Endothelial cell (in vitro differentiated cells): ENCODE measurements at places on chromosomes 5 and 9. TPM values are rescaled to one million over a fixed set of nuclear protein-coding genes. Genes with fewer than 3 reads are reported as not detected.

DNA sequence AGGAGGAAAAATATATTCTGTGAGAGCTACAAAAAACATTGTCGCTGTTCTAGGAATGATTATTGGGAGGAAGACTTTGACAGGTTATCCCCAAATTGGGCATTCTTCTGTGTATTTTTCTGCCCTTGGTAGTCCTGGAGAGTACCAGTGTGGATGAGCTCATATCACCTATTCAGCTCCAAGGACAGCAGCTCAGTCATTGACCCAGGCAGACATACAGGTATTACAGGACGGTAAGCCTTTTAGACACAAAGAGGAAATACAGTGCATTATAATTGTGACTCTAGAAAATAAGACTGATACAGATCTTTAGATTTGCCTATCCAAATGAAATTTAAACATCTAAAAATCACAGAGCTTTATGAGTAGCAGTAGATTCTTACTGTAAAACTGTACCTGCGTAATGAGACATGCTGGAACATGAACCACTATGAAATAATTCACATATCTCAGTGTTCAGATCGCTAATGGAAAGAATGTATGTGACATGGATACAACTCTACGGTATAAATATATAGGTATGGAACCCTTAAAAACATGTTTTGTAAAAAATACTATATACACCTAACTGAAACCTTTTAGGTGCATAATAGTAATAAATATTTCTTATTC is 56.0 kb downstream of the PLK2 start:
- no peak overlapping the region for H3K4me3 ChIP-seq
- no peaks in the 10 kb centered on the region for H3K27me3 ChIP-seq
- H3K36me3 ChIP-seq = no peaks in the 10 kb centered on the region
- no peak for DNase-seq
- H3K4me1 ChIP-seq = peaks cover 9% of the 10 kb centered on the region
- no peak overlapping the region for H3K27ac ChIP-seq

GRCh38 chr9:27990524-27990923 is 417.2 kb upstream of the C9orf72 start:
- no peak overlapping the region for H3K27ac ChIP-seq
- DNase-seq = no peak
- no peak overlapping the region for H3K4me3 ChIP-seq
- peaks cover 4% of the 10 kb centered on the region for H3K27me3 ChIP-seq
- H3K4me1 ChIP-seq = peaks cover 6% of the 10 kb centered on the region

DNA sequence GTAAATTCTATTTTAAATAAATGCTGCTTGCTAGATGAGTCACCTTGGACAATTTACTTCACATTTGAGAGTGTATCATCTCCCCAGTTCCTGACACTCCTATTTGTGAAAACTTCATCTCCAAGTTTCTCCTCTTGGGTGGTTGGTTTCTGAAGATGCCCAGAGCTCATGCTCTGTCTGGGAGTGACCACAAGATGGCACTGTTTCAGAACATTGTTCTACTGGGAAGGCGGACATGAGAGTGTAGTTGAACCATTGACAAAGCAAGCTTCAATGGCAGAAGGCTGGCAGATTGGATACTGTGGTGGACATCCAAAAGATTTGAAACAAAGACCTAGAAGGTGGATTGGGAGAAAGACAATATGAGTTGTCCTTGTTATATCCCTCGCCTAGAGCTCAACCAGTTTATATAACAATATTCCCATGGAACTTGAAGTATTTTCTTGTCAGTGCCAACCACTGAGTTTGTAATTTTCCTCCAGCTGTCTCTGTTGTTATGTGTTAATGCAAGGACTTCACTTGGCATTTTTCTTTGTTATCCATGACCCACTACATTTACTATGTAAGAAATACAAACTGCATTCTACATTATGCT is 234.3 kb upstream of the ANKH start:
- peak; percentile 56 for DNase-seq
- H3K36me3 ChIP-seq = no peaks in the 10 kb centered on the region
- H3K4me3 ChIP-seq = no peak overlapping the region
- peak overlapping the region; percentile 14 for H3K27ac ChIP-seq
- H3K27me3 ChIP-seq = no peaks in the 10 kb centered on the region
- H3K4me1 ChIP-seq = peaks cover 26% of the 10 kb centered on the region

GRCh38 chr5:142296914-142297417 is 27.9 kb downstream of the SPRY4 start:
- peaks cover 8% of the 10 kb centered on the region for H3K27me3 ChIP-seq
- H3K4me3 ChIP-seq = no peak overlapping the region
- peak overlapping the region; percentile 91 for H3K27ac ChIP-seq
- peaks cover 4% of the 10 kb centered on the region for H3K36me3 ChIP-seq
- H3K4me1 ChIP-seq = peaks cover 69% of the 10 kb centered on the region

DNA sequence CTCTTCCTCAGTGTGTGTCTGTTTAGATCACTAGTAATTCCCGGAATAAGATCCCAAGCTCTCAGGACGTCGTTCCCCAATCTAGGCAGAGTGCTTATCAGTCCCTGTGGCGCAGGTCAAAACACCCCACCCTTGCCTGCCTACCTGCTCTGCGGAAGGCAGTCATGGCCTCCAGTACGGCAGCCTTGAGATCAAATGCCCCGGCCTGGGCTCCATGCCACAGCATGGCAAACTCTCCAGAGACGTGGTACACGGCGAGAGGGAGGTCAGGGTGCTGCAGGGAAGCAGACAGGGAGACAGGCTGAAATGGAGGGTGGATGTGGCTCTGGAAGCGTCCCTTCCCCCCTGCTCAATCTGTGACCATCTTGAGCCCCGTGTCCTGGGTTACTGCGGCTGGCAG is 12.0 kb upstream of the HDHD3 start:
- H3K27ac ChIP-seq = no peak overlapping the region
- H3K4me1 ChIP-seq = peaks cover 2% of the 10 kb centered on the region
- peak overlapping the region; percentile 29 for H3K4me3 ChIP-seq
- H3K36me3 ChIP-seq = peaks cover 34% of the 10 kb centered on the region
- H3K27me3 ChIP-seq = peaks cover 6% of the 10 kb centered on the region

GRCh38 chr5:1436036-1436435 is 9.2 kb downstream of the SLC6A3 start:
- peaks cover 22% of the 10 kb centered on the region for H3K36me3 ChIP-seq

- H3K27me3 ChIP-seq = no peaks in the 10 kb centered on the region
- peak overlapping the region; percentile 22 for H3K27ac ChIP-seq
- DNase-seq = no peak
- no peak overlapping the region for H3K4me3 ChIP-seq
- H3K4me1 ChIP-seq = no peaks in the 10 kb centered on the region
- H3K36me3 ChIP-seq = no peaks in the 10 kb centered on the region
These were observed 53.7 kb upstream of the HRH2 start for GRCh38 chr5:175603987-175604739.

GRCh38 chr5:122310889-122311288 is 1.1 kb upstream of the SNCAIP start:
- peak overlapping the region; percentile 88 for H3K27ac ChIP-seq
- no peak for DNase-seq
- H3K4me1 ChIP-seq = peaks cover 67% of the 10 kb centered on the region
- peaks cover 33% of the 10 kb centered on the region for H3K36me3 ChIP-seq
- H3K27me3 ChIP-seq = peaks cover 8% of the 10 kb centered on the region

DNA sequence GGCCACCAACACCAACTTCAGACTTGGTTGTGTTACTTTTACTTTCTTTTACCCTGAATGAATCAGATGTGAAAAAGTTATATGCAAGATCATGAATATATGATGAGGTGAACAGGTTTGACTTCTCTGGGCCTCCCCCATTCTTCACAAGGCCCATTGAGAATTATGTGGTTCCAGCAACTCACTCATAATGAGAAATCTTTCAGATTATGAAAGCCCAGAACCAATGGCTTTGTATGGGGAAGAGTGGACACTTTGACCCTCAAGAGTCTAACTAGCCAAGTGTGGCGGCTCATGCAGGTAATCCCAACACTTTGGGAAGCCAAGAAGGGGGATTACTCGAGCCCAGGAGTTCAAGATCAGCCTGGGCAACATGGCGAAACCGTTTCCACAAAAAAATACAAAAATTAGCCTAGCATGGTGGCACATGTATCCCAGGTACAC is 16.1 kb upstream of the LNPEP start:
- H3K27me3 ChIP-seq = no peaks in the 10 kb centered on the region
- no peak for DNase-seq
- H3K4me1 ChIP-seq = no peaks in the 10 kb centered on the region
- no peaks in the 10 kb centered on the region for H3K36me3 ChIP-seq
- H3K4me3 ChIP-seq = no peak overlapping the region
- H3K27ac ChIP-seq = no peak overlapping the region

DNA sequence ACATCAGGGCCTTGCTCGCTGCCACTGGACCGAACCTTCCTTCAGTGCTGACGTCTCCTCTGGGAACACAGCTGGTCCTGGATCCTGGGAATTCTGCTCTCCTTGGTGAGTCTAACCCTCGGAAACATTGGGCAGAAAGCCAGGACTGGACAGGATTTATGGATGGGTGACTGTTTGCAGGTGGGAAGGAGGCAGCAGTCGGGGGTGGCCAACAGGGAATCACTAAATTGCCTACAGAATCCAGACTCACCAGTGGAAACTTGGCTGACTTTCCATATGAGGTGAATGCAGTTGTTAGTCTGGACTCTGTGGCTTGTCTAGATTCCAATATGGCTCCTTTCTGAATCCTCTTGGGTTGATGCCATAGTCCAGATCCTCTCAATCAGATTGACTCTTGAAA is 203.1 kb downstream of the SAXO1 start:
- no peak for DNase-seq
- no peak overlapping the region for H3K4me3 ChIP-seq
- H3K27ac ChIP-seq = no peak overlapping the region
- peaks cover 5% of the 10 kb centered on the region for H3K36me3 ChIP-seq
- peaks cover 2% of the 10 kb centered on the region for H3K27me3 ChIP-seq
- H3K4me1 ChIP-seq = peaks cover 17% of the 10 kb centered on the region

The TAF11L10 gene
- not detected for total RNA-seq

The SPINK4 gene
- not detected for total RNA-seq

The ALDH1A1 gene
- 7.0 TPM for total RNA-seq

The WNK2 gene
- total RNA-seq = 0.82 TPM
